ENCODE measurements at places on chromosomes 3 and 15.

DNA sequence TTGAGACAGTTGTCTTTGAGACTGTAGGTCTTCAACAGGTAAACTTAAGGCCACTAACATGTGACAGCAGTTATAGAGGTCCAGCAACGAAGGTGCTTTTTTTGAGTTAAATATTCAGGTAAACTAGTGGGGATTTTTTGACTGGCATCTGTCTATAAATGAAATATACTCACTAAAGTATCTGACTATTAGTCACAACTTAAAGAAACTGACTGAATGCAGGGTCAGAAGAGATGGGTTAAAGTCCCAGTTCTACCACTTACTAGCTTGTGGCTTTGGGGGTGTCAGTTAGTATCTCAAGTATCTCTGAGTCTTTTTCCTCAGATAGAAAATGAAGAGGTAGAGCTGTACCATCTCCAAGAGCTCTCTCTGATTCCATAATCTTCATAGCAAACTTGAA is 18.0 kb downstream of the MIX23 start:
- DNase-seq, result no peak

DNA sequence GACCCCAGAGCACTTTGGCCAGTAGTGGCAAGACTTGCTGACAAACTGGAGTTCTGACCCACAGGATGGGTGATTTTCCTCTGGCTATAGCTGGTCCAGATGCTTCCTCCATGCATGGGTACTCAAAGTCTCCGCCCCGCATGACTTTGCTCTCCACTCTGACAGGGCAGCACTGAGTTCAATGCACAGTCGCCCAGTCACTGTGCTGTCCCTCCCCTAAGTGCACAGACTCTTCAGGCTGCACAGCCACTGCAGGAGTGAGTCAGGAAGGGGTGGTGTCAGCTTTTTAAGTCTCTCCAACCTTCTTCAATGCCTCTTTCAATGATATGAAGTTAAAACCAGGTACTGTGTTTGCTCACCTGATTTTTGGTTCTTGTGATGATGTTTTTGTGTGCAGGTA is 17.8 kb downstream of the TEX9 start:
- no peak for DNase-seq

- DNase-seq, result no peak
Observed at GRCh38 chr3:100009276-100010086, 104.8 kb downstream of the FILIP1L start.

DNA sequence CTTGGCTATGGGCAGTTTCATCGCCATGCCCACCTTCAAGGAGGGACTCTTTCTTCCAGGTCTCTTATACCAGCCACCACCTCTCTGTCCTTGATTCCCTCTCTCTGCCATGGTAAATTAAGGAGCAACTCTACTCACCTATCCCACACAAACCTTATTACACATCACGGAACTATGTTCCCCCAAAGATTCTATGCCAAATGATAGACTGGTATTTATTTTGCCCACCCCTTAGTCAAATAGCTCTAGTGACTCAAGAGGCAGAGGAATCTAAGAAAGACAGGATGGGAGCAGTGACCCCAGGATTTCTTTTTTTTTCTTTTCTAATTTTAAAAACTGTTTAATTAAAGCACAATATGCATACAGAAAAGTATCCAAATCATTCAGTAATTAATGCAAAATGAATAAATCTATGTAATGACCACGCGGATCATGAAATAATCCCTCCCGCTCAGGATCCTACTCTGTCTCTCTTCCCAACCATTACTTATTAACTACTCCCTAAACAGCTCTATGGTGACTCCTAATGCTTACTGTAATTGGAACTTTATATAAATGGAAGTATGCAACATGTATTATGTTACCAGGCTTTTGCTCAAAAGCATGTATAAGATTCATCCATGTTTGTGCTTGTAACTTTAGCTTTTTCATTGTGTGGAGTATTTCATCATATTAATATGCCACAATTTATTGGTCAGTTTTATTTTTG is 410.8 kb upstream of the RASGRP1 start:
- DNase-seq, result no peak

DNA sequence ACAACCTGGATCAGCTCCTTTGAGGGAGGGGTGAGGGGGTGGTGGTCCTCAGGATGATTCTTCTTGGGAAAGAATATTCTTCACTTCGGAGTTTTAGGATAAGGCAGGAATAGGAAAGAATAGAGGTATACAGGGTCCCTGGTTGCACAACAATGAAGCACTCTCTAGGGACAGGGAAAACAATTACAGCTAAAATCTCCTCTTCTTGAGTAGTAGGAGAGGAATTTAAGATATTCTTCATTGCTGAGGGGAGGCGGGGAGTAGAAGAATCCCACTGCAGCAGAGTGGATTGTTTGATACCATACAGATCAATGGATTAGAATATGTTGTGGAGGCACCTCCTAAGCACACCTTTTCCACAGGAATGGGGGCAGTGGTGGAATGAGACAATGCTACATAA is 20.5 kb downstream of the SLC9C1 start:
- no peak for DNase-seq

- no peak for DNase-seq
Observed at GRCh38 chr15:69346112-69346511, 47.4 kb downstream of the PAQR5 start.

DNA sequence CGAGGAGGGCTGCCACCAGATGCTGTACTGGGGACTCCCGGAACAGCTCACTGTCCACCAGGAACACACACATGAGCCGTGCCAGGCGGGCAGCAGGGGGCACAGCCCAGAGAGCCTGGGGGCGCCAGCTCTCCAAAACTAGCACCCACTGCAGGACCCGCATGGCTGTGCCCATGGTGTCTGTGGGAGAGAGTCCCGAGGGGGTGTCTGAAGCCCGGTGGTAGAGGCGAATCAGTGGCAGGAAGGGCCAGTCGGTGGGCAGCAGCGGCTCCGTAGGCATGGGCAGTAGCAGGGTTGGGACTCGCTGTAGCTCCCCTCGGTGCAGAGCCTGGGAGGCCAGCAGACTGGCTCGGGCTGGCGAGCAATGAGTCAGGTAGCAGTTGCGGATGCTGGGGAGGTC is 7.0 kb upstream of the LTK start:
- DNase-seq, result no peak

DNA sequence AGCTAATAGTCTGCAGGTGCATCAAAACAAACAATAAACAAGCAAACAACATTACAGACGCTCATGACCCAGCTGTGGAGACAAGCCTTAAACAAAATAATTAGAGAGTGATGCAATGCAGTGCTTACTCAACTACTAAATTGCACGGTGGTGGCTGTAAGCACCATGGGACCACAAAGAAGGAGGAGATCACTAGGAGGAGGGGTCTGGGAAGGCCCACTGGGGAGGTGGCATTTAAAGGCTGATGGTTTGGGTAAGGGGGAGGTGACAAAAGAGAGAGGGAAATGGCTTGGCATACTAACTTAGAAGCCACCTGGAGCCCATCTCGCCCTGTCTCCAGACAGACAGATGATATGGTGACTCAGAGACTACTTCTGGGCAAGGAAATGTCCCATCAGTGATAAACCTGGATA is 516.7 kb downstream of the FOXP1 start:
- DNase-seq, result peak; percentile 61

GRCh38 chr3:23183731-23184130 is 19.4 kb upstream of the UBE2E2 start:
- DNase-seq, result no peak

- DNase-seq, result no peak
Observed at GRCh38 chr3:190116551-190117067, 4.1 kb downstream of the P3H2 start.

Measured in activated CD8-positive, alpha-beta memory T cell treated with anti-CD3 and anti-CD28 coated beads, Interleukin-2, amount 50 U/mL, for 4 hours (primary cell).